ENCODE measurements at places on chromosomes 13 and 19.

DNA sequence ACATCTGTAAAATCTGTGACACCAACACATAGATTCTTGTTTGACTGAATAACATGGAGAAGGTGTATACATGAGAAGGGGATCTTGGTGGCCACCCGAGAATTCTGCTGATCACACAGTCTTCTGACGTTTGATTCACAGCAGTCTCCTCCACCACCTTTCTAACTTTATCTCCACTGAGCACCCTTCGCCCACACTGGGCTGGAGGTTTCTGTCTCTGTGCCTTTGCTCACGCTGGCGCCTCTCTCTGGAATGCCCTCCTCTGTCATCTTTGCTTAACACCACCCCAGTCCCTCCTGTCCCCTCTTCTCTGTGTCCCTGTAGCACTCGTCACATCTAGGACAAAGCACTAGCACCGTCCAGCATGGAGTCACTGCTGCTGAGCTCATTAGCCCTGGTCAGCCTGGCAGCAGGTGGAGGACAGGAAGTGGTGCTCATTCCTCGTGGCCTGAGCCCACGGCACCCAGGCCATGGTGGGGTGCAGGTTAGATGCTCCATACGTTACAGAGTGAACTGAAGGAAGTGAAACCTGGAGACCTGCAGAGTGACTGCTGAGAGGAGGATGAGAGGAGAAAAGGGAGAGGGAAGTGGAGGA is 384.6 kb downstream of the UQCRFS1 start:
- DNase-seq: no peak

DNA sequence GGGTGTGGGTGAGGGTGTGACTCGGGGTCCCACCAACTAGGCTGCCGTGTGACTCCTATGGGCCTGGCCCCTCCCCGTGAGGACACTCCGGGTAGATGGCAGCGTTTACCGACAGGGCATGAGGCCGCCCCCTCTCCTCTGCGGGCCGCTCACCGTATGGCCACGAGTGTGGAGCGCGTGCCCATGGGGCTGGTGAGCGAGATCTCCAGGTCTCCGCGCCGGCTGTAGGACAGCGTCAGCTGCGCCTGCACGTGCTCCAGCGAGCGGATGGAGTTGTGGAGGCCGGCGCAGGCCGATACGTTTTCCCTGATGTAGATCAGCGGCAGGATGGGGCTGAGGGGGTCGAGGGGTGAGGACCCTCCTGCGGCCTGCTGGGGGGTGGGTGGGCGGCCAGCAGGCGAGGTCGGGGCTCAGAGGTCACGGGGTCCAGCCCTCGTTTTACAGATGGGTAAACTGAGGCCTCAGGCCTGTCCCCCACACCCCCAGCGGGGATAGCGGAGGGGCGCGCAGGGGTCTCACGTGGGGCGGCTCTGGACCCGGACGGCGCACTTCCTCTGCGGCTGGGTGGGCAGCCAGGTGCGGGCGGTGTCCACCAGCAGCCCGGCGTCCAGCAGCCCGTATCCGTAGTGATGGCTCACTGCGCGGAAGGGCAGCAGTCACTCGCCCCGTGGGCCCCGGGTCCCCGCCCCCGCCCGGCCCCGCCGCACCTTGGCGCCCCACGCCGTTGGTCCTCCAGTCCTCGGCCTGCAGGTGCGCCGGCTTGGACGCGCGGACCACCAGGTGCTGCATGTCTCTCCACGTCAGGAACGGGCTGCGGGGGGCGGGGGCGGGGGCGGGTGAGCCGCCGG is 4.3 kb upstream of the C19orf25 start:
- DNase-seq: no peak

DNA sequence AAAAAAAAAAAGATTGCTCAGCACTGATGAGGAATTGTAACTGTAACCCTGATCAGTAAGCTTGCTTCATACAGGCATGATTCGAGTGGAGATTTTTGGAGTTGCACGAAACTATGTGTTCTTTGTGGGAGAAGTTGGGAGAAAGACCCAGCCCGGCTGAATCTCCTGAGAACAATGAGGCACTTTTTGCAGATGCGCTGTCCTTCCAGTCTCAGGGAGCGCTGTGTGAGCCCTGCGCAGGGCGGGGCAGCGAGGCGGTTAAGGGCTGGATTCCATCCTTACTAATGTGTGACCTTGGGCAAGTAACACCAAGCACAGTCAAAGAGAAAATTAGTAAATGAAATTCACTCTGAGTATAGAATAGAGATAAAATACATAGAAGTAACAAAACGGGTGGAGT is 76.9 kb downstream of the SIPA1L3 start:
- DNase-seq: no peak

DNA sequence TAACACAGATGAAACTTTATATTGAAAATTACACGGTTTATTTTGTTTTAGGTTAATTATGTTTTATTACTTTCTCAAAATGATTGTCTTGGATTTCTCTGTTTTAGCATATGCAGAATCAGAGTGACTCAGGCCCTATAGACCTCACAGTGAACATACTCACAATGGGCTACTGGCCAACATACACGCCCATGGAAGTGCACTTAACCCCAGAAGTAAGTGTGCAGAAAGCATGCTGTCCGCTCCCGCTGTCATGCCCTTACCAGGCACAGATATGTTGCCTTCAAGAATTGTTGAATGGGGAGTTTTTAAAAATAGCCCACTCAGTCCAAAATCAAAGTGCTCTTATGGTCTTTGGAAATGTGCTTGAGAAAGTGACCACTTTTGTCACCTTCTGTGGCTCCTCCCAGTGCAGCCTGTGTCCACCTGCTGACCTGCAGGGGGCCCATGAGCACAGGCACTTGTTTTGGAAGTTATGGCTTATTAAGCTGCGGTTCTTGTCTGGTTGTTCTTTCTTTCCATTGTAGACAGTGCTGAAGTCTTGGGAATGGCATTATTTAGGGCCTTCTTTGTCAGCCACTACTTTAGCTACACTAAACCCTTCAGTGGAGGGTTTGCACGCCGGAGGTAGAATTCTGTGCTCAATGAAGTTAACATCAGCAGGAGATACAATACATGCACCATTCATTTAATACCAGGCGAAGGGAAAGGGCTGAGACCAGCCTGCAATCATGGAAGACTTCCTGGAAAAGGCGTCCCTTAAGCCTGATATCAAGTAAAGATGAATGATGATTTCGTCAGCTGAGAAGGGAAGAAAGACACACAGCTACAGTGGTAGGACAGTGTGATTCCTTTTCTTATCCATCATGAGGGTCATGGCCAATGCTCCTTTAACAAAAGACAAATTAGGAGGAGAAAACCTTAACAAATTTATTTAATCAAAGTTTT is 36.7 kb downstream of the CUL4A start:
- no peak for DNase-seq

DNA sequence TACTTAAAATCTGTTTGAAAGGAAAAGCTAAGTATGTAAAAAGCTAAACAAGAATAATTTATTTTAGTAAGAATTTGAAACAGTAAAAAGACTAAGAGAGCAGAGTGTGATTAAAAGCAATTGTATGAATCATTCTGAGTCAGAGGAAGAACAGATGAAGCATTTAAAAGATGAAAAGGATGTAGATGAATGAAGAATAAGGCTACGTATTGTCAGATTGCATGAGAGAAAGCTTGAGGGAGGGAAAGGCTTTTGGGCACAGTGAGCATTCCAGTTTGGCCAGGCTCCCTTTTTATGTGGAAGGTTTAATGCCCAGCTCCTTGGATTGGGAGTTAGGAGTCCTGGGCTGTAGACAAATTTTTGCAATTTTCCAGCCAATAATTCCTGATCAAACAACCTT is 117.7 kb downstream of the FREM2 start:
- DNase-seq: no peak

DNA sequence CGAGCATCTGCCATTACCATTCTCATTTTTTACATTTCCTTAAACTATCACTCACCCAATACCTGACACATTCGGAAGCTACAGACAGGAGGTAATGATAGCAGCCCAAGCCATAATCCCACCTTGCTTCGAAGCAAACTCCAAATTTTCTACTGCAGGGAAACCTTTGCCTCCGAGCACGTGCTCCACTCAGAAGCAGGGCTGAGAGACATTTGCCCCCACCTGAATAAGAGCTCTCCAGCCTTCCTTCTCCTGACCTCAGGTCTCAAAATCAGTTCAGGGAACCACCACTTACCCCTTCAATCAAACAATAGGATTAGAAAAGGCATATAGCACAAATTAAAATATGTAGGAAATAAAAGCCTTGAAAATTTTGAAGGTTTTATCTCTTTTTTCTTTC is 2.3 kb upstream of the DACH1 start:
- DNase-seq: no peak

DNA sequence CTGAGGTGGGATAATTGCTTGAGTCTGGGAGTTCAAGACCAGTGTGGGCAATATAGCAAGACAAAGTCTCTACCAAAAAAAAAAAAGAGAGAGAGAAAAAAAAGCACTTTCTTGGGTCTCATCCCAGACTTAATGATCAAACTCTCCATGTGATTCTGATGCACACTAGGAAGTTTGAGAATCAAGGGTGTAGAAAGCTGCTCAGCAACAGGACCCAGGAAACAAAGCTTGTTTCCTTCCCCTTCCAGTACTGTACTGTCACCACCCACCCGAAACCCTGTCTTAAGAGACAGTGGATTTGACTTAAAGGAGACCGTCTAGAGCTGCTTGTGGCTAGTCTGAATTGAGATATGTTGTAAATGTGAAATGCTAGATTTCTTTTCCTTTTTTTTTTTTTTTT is 5.8 kb downstream of the MISP3 start:
- no peak for DNase-seq

DNA sequence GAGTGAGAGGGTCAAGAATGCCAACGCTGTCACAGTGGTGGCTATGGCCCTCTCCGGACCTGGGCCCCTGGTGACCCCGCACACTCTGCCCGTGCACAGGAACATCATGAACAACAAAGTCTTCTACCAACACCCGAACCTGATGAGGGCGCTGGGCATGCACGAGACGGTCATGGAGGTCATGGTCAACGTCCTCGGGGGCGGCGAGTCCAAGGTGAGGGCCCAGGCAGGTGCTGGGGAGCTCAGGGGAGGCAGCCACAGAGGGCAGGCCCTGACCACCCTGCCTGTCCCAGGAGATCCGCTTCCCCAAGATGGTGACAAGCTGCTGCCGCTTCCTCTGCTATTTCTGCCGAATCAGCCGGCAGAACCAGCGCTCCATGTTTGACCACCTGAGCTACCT is 62.6 kb downstream of the RYR1 start:
- no peak for DNase-seq

GRCh38 chr13:36973621-36974295 is 25.4 kb downstream of the ALG5 start:
- peak; percentile 25 for DNase-seq

DNA sequence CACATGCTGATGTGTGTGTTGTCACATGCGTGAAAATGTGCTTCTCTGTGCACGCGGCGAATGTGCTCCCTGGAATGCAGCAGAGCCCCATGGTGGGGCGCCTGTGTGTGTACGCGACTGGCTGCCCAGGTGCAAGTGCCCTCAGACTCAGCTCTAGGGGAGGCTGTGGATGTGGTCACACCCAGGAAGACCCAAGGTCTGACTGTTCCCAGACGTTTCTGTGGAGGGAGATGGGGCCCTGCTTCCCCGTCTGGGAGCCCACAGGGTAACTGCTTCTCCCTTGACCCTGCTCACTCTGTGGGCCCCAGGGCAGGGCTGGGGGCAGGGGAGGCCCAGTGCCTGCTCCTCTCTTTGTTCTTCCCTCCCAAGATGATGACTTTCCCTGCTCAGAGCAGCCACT is 7.9 kb upstream of the UQCR11 start:
- no peak for DNase-seq

DNA sequence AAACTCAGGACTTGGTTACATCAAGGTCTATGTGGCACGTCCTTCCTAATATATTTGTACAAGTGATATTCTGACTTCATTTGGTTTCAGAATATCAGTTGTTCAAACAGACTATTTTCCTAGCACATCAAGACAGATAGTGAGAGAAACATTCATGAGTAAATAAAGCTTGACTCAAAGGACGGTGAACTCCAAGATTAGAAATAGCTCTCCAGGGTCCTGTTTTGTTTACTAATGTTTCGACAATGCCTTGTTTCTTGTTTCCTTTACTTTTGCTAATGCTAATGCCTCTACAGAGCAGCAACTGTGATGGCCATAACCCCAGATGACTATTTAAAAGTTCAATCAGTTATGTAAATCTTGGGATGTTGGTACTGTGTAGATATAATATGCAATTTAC is 313.9 kb downstream of the KLF12 start:
- no peak for DNase-seq

GRCh38 chr19:24033963-24034342 is 53.0 kb upstream of the ZNF254 start:
- peak; percentile 77 for DNase-seq

GRCh38 chr13:24016046-24016445 is 118.7 kb upstream of the C1QTNF9B start:
- no peak for DNase-seq

- no peak for DNase-seq
These were observed 95.6 kb downstream of the KATNAL1 start for GRCh38 chr13:30211745-30212144.

- DNase-seq: no peak
These were observed 5.8 kb upstream of the TPM4 start for GRCh38 chr19:16070366-16070990.

DNA sequence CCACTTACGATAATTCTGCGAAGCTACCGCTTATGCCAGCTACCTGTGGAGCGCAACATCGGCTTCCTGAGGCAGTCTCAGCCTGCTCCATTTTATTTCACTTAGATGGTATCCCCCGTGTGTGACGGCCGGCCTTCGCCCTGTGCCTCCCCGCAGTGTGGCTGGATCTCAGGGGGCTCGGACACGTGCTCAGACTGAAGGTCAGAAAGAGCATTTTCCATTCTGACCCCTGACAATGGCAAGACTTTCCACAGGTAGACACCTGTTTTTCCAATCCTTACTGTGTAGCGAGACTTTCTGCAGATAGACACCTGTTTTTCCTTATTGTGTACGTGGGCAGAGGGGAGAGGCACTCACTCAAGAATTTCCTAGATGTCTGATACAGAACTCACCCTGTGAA is 52.7 kb downstream of the ATP11A start:
- DNase-seq: no peak

DNA sequence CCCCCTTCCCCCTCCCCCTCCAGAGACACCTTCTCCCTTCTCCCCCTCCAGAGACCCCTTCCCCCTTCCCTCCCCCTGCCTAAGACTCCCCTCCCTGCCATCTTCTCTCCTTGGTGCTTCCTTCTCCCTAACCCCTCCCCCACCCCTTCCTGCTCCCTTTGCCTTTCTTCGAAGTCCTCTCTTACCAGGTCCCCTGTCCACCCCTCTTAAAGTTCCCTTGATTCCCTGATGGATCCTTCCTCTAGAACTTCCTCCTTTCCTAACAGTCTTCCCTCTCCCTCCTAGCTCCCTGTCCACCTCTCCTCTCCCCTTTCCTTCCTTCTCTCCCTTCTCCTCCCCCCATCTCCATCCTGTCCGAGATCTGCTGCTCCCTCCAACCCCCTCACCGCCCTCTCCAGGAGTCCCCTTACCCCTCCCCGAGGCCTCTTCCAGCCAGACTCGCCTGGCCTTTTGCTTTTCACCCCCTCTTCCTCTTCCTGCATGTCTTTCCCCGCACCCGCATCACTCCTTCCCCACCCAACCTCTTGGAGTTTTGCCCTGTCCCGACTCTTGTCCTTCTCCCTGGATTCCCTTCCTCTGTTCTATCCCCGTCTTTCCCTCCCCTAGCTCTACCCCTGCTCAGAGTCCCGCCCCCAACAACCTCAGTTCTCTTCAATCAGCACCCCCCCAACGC is 3.1 kb downstream of the TNFSF9 start:
- DNase-seq: no peak

GRCh38 chr19:39582891-39583625 is 19.3 kb upstream of the LGALS13 start:
- no peak for DNase-seq

GRCh38 chr13:109088624-109088917 is 459.2 kb downstream of the MYO16 start:
- DNase-seq: no peak

GRCh38 chr13:35198613-35199200 is 256.6 kb downstream of the NBEA start:
- DNase-seq: no peak

Data from OCI-M1 (cell line).